ENCODE measurements at places on chromosomes 5 and 9.
A peak's percentile ranks its signal among the peaks of the same experiment; 100 is the strongest.

DNA sequence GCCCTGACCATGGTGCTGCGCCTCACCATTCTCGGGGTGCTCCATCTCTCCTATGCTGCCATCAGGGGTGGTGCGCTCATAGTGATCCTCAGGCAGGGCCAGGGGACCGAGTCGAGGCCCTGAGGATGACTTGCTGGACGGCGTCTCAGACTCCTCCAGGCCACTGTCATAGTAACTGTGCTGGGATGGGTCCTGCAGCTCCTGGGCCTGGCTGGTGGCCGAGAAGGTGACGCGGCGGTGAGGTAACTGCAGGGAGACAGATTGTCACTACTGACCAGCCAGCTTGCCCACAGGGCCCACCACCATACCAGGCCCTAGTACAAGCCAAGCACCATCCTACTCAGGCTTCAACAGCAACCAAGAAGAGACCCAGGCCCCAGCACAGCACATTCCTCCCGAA lies 21.0 kb downstream of the PCDH1 start:
- DNase-seq: no peak

GRCh38 chr9:86187121-86187520 lies 72.3 kb downstream of the C9orf153 start:
- no peak for DNase-seq

GRCh38 chr9:22238809-22239684 lies 207.6 kb upstream of the DMRTA1 start:
- DNase-seq: no peak

GRCh38 chr9:109277451-109277850 lies 43.4 kb downstream of the EPB41L4B start:
- DNase-seq: no peak

GRCh38 chr5:151719228-151720000 lies 32.7 kb upstream of the SPARC start:
- peak; percentile 33 for DNase-seq

GRCh38 chr5:75351139-75351926 lies 14.3 kb downstream of the HMGCR start:
- DNase-seq: no peak

All from SW 1271 (cell line).